ENCODE measurements at places on chromosomes 7 and 10.

GRCh38 chr10:99534939-99535763 is 2.4 kb downstream of the NKX2-3 start:
- DNase-seq = no peak

DNA sequence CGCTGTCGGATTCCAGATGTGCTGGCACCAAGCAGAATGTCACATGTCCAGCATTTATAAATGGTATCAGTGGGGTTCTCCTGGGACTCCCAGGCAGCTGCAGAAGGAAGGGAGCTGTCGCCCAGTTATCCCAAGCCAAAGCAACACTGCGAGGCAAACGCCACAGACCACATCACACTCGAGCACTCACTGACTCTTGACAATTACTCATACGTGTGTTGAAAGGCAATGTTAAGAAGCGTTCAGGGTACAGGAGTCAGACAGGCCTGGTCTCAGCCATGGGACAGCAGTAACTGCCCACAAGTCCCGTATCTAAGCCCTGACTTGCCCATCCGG is 113.4 kb downstream of the DIP2C start:
- DNase-seq = no peak

- no peak for DNase-seq
Measured at GRCh38 chr7:139648391-139648861, 124.9 kb downstream of the CLEC2L start.

DNA sequence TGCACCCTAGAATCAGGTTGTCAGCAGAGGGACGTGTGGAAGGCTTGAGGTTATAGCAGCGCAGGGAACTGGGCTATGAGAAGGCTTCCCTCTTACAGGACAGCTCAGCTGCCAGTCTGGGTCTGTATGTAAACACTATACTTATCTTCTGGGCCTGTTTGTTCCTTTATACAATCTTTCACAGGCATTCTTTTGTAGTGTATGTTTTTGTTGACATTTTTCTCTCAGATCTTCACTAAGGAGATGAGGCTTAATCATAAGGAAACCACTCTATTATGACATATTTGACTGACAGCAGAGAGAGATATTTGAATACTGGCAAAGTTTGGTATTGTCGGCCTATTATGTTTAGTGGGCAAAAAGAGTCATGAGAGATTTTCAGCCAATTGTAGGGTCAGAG is 929 bp downstream of the GBF1 start:
- no peak for DNase-seq

Data from AML-193 (cell line).